Activated T-helper 1 cell treated with anti-CD3 and anti-CD28 coated beads, Interleukin-2, amount 50 U/mL, for 16 hours (primary cell): ENCODE measurements at places on chromosomes 3 and 15.

- no peak for DNase-seq
Measured at GRCh38 chr3:105866656-105867653, 1.9 kb downstream of the CBLB start.

DNA sequence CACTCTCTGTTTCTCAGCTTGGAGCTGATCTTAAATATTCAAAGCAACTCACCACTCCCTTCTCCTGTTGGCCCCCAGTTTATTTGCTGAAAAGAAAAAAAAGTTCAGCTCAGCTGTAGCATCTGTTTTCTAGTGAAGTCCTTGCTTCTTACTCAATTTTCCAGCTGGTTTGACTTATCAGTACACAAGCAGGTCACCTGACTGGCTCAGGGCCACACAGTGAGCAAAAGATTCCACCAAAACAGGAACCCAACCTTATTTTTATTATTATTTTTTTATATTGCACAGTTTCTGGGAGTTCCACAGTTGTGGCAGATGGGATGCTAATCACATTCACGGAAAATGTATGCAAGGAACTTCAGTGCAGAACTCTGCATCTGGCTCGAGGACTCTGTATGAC is 390.7 kb upstream of the RGMA start:
- no peak for DNase-seq

DNA sequence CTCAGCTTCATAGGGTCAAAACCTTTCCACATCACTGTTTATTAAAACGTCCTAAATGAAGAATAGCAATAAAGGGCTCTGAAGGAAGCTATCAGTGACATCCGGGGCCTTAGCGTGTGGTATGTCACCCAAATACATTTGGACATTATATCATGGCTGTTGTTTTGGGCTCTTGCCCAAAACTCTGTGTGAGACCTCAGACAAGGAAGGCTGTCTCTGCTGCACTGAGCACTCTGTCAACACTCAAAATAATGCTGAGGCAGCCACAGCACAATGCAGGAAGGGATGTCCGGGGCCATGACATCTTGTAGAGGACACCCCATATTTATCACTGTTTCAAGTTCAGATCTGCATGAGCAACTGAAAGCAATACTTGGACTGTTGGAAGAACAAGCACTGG is 293.8 kb upstream of the WNT5A start:
- no peak for DNase-seq

DNA sequence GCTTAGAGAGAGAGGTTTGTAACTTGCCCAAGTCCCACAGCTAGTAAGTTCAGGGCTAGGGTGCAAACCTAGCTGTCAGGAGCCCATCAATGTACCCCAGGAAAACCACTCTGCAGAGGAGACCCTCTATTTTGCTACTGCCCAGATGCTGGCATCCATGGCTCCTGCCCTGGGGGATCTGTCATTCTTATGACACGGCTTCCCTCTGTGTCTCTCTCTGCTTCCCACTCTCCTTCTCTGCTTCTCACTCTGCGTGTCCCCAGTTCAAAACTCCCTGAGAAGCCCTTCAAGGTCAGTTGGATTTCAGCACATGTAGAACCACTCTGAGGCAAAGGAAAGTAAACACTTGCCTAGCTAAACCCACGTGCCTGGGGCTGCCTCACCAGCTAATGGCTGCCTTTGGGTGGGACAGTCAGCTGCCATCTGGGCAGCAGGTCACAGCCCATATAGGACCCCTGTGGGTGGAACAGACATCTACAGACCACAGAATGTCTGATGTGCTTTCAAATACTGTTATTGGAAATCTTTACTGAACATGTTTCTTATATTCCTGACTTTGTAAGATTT is 29.4 kb upstream of the SLCO2A1 start:
- DNase-seq = no peak

DNA sequence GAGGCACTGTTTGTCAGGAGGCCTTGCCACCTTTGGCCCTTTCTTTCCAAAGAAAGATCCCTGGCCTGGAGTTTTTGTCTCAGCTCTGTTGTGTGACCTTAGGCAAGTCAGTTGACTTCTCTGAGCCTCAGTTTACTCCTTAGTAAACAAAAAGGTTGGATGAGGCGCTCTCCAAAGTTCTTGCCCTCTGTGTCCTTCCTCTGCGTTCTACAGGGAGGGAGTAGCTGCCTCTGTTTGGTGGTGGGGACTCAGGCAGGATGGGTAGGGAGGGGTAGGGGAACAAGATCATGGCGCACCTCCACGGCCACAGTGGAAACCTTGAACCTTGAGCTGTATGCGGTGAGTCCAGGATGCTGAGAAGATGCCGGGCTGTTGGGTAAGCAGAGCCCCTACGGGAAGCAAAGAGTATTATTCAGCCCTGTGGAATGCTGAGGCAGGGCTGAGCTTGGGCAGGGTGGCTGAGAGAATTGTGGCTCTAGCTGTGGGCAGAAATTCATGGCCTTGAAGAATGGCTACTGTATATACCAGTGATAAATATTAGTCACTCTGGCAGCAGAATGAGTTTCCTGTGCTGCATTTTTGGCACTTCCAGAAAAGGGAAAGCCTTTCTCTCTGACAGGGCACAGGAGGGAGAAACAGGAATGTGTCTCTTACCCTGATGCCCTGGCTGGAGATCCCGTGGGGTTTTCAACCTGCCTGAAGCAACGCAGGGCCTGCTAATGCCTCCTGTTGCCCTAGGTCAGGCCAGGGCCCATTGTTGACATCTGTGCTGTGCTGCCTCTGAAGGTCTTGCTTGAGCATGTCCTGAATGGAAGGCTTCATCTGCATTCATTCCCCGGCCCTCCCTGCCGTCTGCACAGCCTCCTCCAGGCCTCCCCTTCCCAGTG is 39.9 kb downstream of the SMAD3 start:
- no peak for DNase-seq

- DNase-seq = no peak
Measured at GRCh38 chr3:31925271-31925630, 55.8 kb downstream of the OSBPL10 start.

DNA sequence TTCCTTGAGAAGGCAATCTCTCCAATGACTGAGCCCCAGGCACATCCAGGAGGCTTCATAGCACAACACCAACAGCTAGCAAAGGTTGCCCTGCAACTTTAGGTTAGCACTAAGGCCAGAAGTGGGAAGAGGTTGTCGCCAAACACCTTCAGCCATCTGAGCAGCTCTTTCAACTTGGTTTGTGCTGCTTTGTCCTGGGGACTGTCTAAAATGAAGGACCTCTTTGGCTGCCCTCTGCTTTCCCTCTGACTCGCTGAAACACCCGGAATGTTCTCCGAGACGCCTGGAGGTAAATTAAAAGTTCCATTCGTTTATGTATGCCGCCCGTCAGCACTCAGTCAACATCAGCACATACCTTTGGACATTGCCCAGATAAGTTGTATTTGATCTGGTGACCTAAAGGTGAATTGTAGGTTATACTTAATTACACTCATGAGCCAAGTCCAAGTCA is 121.2 kb upstream of the NR2F2 start:
- DNase-seq = no peak

DNA sequence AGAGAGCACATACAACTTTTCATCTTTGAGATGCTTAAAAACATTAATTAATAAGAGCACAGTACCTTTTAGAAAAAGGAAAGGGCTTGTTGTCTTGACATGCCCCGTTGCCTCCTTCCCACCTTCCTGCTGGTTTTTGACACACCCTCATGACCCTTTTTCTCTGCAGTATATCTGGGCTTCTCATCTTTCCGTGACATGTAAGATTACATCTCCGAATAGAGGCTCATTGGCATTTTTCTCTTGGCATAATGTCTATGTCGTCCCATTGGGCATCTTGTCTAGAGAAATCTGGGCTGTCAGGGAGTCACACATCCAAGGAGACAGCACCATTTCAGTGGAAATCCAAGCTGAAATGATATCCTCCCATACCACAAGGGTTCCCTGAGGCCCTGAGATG is 64.1 kb downstream of the LRTM1 start:
- no peak for DNase-seq

DNA sequence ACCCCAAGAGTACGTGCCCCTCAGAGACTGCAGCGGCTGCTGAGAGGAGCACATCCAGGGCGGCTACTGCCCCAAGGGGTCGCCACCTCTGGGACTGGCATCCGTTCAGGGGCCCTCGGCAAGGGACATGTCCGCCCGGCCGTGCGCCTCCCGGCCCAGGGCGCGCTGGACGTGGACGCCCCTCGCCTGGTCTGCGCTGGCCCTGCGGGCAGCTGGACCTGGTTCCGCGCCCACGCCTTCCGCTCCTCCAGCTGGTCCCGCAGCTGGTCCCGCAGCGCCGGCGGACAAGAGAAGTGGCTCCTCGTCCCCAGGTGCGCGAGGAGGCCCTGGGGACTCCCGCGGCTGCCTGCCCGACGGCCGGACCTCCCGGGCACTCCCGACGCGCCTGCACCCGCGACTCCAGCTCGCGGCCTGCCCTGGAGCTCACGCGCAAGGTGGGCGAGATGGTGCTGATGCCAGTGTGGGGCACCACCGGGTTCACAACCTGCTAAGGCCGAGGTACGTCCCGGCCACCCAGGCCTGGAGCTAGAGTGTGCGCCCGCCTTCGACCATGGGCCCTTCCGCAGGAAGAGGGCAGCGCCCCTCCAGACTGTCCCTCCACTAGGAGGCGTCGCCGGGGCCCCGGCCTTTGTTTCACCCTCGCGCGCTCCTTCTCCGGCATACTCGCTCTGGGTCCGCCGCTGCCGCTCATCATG is 14.4 kb upstream of the GP9 start:
- no peak for DNase-seq

- DNase-seq = no peak
Measured at GRCh38 chr15:67108122-67108961, 42.9 kb downstream of the SMAD3 start.

DNA sequence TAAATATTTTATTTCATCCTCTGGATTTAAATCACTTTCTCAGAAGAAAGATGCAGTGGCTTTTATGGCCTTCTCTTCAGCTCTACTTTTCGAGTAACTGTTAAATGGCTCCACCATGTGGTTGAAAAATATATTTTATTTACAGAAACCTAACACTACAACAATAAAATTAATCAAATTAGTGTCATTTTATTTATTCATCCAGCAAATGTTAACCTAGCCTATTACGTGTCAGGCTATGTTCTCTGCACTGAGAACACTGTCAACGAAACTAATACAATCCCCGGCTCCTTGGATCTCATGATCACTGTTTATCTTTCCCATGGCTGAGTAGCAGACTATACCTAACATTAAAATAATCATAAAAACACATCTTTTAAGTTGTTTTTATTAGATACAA is 148.0 kb upstream of the OSTN start:
- DNase-seq = no peak

DNA sequence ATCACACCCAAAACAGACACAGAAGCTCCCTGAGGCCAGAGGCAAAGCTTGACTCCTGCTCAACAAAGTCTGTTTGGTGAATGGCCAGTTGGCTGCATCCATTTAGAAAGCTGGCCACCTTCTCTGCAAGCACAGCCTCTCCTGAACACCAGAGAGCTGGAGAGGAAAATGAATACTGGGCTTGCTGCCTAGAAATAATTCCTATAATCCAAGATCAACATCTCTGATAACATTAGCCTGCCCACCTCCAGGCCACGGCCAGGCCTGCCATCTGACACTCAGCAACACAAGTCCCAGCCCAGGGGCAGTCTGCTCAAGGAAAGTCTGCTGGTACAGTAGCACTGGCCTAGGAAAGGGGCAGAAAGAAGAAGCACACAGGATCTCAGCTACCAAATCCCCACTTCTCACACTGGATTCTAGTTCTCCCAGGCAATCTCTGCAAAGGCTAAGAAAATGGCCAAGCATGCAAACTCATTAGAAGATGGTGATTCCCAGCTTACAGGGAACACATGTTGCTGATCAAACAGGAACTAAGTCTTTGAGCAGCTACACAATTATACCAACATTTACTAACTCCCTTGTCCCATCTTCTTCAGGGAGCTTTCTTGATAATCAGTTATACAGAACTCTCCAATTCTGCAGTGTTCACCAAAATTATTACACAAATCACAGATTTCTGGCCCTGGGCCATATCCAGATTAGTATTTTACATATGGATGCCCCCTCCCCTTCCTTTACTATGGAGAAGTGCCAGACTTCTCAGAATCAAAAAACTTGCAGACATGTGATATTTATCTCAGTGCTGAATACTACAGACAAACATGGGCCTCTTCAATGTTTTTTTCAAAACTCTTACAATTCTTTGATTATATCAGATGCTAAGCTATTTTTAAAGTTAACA is 9.9 kb downstream of the TBC1D2B start:
- DNase-seq = no peak

GRCh38 chr3:140285380-140285779 is 350.4 kb downstream of the CLSTN2 start:
- DNase-seq = no peak

DNA sequence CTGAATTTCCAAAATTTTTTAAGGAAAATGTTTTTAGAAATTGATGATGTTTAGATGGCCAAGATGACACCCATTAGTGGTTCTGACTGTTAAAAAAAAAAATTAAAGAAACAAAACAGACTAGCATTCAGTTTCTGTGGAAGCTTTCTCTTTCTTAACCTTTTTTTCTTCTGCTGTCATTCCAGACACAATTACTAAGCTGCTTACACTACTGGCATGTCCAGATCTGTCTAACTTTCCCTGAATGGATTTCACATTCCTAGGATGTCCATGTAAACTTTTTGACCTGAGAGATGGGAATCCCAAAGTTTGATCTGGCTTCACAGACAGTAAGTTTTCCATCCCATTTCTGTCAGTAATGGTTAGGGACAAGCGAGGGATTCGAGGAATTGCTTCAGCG is 10.3 kb upstream of the MTMR10 start:
- DNase-seq = no peak

GRCh38 chr15:79853492-79854328 is 43.1 kb downstream of the MTHFS start:
- peak; percentile 37 for DNase-seq

- no peak for DNase-seq
Measured at GRCh38 chr3:45134758-45135521, 11.2 kb downstream of the CDCP1 start.

- no peak for DNase-seq
Measured at GRCh38 chr15:47616876-47617275, 100.4 kb upstream of the SEMA6D start.

GRCh38 chr3:195095704-195096036 is 175.3 kb downstream of the XXYLT1 start:
- no peak for DNase-seq

GRCh38 chr3:174186377-174186989 is 672.7 kb upstream of the NAALADL2 start:
- DNase-seq = no peak

DNA sequence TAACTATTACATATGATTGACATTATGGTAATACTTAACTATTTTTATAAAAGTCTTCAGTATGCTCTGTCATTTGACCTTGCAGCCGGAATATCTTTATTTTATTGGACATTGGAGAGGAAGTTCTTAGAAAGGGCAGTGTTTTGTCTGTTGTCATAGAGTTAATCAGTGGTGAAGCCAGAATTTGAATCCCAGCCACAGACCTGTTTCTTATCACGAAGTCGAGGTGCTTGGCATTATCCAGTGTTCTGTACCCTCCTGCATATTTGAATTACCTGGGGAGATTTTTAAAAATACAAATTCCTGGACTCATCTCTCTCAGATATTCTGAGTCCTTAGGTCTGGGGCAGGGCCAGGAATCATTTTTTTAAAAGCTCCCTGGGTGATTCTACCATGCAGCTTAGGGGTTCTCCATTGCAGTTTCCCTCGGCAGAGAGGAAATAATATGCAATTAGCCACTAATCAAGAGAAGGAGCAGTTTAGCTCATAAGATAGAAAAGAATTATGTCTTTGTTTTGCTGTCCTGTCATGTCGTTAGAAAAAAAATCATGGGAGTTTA is 195.6 kb upstream of the CFAP20DC start:
- DNase-seq = no peak

GRCh38 chr3:30428251-30428650 is 178.2 kb upstream of the TGFBR2 start:
- DNase-seq = no peak

GRCh38 chr3:10122724-10123123 is 7.2 kb downstream of the BRK1 start:
- no peak for DNase-seq
